Stimulated activated CD4-positive, alpha-beta T cell treated with anti-CD3 and anti-CD28 coated beads, Interleukin-1b, Interleukin-23, amount 100 ng/mL, for 1 hour (primary cell): ENCODE measurements at places on chromosomes 1 and 21.

DNA sequence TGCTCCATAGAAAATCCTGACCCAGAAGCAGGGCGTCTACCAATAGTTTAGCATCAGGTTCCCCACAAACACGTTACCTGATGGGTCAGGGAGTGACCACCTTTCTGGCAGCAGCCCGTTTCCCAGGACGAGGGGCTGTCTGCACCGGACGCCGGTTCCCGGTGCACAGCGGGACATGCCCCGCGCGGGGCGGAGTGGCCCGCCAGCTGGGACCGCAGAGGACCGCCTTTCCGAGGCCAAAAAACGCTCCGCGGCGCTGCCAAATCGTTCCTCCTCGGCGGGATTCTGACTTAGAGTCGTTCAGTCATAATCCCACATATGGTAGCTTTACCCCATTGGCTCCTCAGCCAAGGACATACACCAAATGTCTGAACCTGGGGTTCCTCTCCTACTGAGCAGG, 126.1 kb downstream of the LIPI start:
- no peak for DNase-seq

- no peak for DNase-seq
These were observed 65.8 kb downstream of the TRIM11 start for GRCh38 chr1:228340686-228341449.

DNA sequence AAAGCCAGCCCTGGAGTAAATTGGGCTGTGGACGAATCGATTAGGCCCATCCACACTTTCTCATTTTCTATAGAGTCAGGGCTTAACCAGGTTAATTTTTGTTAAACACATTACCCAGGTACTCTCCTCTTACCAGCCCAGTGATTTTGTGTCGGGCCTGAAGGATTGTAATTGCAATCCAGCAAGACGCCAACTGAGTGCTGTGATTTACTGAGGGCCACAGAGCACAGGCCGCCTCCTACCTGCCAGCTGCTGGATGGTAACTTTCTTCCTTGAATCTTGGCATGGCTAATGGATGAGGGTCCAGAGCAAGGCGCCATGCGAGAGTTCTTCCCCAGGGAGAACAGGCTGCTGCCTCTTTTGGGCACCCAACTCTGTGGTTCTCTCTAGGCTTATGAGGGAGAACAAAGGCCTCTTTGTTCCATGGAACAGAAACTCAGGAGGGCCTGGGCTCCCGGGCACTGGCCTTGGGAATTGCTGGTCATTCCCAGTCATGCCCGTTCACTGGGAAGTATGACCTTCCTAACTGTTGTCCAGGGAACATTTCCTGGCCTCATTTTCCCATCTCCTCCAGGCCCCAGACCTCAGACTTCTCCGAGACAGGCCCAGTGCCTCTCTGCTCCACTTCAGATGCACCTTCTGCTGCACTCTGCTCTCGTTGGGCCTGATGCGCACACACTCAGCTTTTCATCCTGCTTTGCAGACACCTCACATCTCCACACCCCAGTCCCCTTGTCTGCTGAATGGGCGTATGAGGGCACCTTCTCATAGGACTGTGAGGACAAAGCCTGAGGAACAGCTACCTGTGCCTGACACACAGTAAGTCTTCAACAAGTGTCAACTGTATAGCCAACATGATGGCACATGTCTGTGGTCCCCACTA, 57.3 kb downstream of the SYF2 start:
- DNase-seq = no peak

DNA sequence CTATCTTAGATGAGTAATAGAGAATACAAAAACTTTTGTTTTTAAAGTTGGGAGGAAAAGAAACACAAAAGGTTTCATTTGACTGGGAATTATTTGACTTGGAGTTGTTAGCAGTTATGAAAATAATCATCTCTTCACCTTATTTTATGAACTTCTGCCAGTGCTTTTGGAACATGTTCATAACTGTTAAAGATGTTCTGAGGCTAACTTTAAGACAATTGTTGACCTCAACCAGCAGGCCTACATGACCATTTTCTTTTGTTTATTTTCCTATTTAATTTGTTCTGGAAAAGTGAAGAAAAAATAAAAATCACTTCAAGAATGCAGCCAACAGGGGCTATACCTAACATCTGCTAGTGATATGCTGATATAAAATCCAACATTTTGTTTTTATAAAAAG, 37.4 kb downstream of the JAM2 start:
- DNase-seq = no peak

- DNase-seq = no peak
These were observed at the start of gene KRTAP12-2 for GRCh38 chr21:44666401-44667320. Gene KRTAP12-2, minus strand, starts transcription at chr21:44666927. Its CDS starts 41 bp downstream, at chr21:44666886.

- DNase-seq = no peak
These were observed 26.8 kb upstream of the TMPRSS15 start for GRCh38 chr21:18430341-18430740.

- no peak for DNase-seq
These were observed 26.4 kb downstream of the FOXO6 start for GRCh38 chr1:41387667-41388091.

DNA sequence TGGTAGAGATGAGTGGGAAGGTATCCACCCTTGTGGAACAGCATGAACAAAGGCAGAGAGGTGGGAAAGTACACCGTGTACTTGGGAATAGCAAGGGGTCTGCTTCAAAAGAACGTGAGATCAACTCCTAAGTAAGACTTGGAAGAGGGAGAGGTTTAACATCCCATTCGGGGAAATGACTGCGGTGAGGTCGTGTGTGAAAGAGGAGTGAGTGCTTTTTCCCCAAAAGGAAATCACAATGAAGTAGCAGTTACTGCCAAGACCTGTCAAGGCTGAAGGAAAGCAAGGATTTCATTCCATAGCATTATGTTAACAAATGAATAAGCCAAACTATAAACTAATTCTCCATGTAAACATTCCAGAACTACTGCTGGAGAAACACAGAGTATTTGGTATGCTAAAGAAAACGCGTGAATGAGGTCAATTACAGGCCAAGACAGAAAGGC, 20.0 kb upstream of the SYDE2 start:
- no peak for DNase-seq

- DNase-seq = no peak
These were observed 9.1 kb downstream of the LAMC2 start for GRCh38 chr1:183195142-183195574.

GRCh38 chr1:172393354-172393753, 27.1 kb upstream of the C1orf105 start:
- no peak for DNase-seq

DNA sequence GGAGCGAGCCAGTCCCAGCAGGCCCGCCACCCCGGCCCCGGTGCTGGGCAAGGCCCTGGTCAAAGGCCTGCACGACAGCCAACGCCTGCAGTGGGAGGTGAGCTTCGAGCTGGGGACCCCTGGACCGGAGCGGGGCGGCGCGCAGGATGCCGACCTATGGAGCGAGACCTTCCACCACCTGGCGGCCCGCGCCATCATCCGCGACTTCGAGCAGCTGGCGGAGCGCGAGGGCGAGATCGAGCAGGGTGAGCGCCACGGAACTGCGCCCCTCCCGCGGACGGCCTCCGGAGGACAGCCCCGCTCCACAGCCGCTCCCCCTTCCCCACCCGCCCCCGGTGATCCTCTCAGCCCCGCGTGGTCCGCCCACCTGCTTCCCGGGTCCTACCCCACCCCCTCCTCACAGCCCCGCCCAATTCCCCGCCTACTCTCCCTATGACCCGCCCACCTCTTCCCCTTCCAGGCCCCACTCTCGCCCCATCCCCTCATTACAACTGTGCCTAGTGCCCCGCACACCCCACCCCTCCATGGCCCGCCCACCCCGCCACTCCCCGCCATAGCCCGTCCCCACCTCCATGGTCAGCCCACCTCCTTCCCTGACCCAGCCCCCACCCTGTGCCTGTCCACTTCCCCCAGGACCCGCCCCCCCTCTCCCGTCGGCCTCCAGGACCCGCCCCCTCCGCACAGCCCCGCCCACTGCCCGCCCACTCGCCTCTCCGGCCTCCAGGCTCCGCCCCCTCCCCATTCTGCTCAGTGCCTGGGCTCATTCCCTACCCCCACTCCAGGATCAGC, 52.7 kb downstream of the VWA5B1 start:
- DNase-seq = no peak

DNA sequence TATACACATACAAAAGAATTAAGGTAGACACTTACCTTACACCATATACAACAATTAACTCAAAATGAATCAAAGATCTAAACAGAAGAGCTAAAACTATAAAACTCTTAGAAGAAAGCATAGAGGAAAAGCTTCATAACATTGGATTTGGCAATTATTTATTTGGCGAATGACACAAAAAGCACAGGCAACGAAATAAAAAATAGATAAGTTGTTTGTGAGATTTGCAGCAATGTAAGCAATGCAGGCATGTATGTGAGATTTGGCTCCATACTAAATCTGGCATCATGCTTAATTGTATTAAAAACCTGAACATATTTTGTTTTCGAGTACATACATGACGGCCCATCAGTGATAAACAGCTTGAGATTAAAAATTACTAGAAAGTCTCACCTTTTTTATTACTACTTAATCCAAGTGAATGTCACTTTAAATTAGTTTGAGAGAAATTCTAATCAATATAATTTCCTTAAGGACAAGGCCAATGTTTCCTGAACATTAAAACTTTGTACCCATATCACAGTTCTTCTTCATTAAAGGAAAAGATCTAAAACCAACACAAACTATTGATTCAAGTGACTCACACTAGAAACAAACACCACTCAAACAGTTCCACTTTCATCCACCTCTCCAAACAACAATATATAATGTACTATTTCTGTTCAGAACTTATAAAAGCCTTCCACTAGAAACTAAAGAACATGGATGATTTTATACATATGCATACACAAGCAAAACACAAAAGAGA, 23.1 kb upstream of the TMEM125 start:
- no peak for DNase-seq

DNA sequence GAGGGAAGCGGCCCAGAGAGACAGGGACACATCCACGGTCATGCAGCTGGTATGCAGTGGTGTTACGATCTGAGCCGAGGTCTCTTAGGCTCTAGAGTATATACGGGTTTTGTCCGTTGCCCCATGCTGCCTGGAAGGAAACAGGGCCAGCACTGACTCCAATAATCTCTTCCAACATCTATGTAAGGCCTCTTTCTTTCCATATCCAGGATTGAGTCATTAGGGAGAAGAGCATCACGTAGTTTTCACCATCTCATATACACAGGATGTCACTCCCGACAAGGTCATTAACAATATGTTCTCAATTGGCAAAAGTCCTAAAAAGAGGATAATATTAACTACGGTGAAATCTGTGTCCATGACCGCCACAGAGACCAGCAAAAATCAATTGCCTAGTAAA, 4.4 kb downstream of the C8B start:
- DNase-seq = no peak

DNA sequence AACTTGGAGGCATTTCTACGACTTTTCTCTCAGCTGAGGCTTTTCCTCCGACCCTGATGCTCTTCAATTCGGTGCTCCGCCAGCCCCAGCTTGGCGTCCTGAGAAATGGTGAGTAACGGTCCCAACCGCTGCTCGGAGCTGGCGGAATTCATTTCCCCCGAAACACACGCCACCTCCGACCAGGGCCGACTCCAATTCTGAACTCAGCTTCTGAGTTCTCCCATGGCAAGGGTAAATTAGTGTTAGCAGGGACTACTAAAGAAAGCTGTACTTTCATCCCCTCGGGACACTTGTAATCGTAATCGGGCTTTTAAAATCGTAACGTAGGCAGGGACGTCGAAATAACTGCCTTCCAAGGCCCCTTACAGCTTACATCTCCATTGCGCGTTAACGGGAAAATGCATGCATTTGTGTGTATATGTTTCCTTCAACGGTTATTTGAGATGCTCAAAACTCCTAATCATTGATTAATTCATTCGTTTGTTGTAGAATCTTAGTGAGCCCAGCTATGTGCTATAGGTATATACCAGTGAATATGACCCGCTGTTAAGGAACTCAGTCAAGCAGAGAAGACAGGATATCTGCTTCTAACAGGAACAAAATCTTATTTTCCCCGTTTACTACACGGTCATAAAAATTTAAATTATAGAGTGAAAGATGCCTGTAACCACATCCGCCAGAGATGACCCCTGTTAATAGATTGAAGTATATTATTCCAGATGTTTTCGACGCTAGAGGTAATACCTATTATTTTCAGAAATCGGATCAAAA, 472 bp downstream of the DTL start:
- no peak for DNase-seq

GRCh38 chr1:241702442-241703373, 50.6 kb downstream of the WDR64 start:
- DNase-seq = no peak

DNA sequence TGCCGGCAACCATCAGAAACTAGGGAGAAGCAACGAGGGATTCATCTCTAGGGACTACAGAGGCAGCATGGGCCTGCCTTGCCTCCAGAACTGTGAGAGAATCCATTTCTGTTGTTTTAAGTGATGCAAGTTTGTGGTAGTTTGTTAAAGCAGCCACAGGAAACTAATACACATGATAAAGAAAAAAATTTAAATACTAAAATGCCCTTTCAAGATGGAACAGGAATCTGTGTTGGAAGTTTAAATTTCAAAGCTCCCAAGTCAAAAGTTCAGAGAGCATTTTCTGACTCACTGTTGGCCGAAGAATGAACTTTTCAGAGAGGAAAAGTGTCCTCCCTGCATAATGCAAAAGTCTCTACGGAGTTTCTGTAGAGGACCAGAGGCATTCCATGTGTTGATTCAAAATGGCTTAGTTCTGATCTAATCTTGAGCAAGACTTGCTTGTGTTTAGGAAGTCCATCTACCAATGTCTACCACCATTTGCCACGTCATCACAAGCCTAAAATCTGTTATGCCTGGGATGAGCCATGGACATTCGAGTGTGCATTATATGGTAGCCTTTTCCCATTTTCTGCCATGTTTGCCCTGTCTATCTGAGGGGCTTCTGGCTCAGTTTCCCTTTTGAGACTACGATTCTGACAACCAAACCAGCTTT, 22.4 kb upstream of the ARHGAP29 start:
- no peak for DNase-seq

DNA sequence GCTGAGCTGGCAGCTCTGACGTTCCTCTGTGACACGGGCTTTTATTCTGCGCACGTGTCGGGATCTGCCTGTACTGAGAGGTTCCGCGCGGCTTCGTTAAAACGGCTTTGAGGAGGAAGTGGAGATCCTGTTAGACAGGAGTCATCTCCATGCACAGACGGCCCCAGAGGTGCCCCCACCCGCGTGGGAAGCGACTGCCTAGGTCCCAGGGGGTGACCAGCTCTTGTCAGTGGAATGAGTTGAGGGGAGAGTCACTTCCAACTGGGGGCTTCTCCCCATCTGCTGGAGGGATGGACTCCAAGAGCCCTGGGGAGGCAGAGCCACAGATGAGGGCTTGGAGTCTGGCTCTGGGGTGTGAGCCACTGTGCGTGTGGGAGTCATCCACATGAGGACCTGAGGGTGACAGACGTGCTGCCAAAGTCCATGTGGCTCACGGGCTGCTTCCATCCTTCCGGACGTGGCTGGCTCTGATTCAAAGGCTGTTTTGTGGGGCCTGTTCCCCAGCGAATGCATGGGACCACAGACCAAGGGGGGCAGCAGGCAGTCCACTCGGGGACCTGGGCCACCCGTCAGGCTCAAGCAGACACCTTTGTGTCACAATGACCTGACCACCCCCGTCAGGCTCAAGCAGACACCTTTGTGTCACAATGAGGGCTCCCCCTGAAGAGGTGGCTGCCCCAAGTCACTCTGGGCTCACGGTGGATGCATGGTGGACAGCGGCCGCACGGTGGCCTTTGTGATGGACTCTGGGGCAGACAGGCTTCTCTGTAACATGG, 26.8 kb downstream of the PTTG1IP start:
- no peak for DNase-seq

GRCh38 chr1:156815961-156816422, 656 bp downstream of the SH2D2A start:
- DNase-seq = no peak

GRCh38 chr1:32709075-32709474, 6.5 kb upstream of the SYNC start:
- no peak for DNase-seq
